Fibroblast of the conjunctiva (primary cell): ENCODE measurements at places on chromosomes 2 and 18.

GRCh38 chr2:63589148-63589958 is 590 bp downstream of the MDH1 start:
- no peak for DNase-seq

- DNase-seq: no peak
Observed at GRCh38 chr2:47069628-47070154, 85.4 kb downstream of the STPG4 start.

DNA sequence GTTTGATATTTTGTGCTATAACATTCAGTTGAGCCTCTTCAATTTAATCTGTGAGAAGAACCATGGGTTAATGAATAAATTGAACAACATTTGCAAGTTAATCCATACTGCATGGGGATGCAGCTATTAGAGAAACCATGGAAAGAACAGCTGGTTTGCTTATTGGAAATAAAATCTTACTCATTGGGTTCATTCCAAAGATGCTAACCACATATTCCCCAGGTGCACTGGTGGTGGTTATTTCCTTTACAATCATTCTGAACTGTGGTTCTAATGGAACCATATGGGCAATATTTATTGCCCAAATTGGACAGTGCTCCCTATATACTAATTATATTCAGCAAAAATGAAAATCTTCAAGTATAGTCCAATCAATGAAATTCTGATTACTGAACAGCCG is 1200.4 kb upstream of the CDH2 start:
- DNase-seq: no peak

DNA sequence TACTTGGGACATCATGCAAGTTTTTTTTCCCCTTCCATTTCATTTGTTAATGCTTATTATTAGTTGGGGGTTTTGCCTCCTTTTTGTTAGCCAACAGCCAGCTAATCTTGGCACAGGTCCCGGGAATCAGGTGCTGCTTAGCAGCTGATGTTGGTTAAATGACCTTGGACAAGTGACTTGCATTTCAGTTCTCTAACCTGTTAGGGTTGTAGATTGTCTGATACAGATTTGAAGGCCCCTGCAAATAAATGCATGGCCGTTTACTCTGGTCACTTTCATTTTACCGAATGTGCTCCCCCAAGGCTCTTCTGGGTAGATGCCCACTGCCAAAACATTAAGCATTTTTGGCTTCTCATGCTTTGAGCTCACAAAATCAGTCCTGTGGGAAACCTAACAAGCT is 120.9 kb downstream of the SPTBN1 start:
- no peak for DNase-seq

DNA sequence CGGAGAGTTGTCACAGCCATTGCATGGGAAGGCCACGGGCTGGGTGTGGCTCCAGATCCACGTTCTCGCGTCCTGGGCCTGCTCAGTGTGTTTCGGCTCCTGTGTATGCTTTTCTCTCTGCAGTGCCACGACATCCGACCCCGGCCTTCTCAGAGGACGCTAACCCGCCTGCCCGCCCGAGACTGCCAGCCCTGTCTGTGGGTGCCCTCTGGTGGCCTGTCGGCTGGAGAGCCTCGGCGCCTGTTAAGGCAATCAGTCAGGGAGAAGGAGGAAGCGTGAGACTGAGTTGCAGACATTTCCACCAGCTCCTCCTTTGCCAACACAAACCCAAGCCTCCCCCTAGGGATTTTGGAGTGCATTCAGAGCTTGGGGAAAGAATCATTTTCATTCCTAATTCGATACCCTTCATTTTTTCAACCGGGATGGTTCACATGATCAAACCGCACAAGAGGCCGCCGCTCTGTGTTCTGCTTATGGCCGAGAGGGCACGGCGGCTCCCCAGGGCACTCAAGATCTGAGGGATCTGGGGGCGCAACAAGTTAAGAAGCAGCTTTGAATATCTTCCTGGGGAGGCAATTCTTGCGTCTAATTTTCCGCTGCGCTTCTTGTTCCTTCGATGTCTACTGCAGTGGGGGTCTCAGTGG is 37.5 kb upstream of the ZBTB7C start:
- peak; percentile 53 for DNase-seq
